Fibroblast of lung (primary cell): ENCODE measurements at places on chromosomes 4 and X. TPM values are rescaled to one million over a fixed set of nuclear protein-coding genes. Genes with fewer than 3 reads are reported as not detected.

- DNase-seq = peak; percentile 94
Measured at GRCh38 chr4:113645771-113646441, 115.6 kb downstream of the CAMK2D start.

- DNase-seq = no peak
Measured at GRCh38 chrX:68784816-68785215, 44.0 kb upstream of the EFNB1 start.

Gene HTN1
- total RNA-seq = not detected in 2 replicates

Gene PAGE2
- total RNA-seq = not detected in 2 replicates

- no peak for DNase-seq
Measured at GRCh38 chr4:110668463-110669235, 45.8 kb upstream of the PITX2 start.

- DNase-seq = no peak
Measured at GRCh38 chr4:116070283-116070682, 956.9 kb upstream of the NDST4 start.

DNA sequence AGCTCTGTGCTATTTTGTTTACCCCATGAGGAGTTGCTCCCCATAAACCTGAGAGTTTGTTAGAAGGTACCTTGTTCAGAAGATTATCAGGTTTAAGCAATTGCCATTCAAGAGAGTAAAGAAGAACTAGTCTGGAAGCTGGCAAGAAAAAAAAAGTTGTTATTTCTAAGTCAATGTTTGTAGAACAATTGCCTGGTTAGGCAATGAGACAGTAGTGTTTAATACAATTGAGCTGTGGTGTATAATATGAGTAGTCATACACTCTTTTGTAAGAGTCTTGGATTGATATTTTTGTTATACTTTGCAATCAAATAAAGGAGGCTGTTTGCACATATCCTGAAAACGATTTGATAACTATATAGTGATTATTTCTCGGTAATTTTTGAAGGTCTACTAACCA is 44.7 kb downstream of the GALNT7 start:
- no peak for DNase-seq

Gene ERCC6L
- total RNA-seq = 0.66 TPM in 1 of 2 replicates, not detected in the other

Gene CT45A1
- total RNA-seq = not detected in 2 replicates
